NCI-H345 (cell line): ENCODE measurements at places on chromosomes 6 and 20.

GRCh38 chr6:1479095-1479494, 89.7 kb downstream of the FOXF2 start:
- DNase-seq, result no peak

DNA sequence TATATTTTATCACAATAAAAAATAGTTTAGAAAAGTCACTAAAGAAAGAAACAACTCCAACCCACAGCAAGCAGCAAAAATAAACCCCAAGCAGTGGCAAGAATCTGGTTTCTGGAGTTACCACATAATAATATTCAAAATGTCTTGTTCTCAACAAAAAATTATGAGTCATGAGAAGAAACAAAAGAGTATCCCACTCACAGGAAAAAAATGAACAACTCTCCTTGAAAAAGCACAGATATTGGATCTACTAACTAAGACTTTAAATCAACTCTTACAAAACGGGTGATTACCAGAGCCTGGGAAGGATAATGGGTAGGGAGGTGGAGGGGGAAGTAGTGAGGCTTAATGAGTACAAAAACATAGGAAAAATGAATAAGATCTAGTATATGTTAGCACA, 425.6 kb downstream of the PLCB1 start:
- no peak for DNase-seq

DNA sequence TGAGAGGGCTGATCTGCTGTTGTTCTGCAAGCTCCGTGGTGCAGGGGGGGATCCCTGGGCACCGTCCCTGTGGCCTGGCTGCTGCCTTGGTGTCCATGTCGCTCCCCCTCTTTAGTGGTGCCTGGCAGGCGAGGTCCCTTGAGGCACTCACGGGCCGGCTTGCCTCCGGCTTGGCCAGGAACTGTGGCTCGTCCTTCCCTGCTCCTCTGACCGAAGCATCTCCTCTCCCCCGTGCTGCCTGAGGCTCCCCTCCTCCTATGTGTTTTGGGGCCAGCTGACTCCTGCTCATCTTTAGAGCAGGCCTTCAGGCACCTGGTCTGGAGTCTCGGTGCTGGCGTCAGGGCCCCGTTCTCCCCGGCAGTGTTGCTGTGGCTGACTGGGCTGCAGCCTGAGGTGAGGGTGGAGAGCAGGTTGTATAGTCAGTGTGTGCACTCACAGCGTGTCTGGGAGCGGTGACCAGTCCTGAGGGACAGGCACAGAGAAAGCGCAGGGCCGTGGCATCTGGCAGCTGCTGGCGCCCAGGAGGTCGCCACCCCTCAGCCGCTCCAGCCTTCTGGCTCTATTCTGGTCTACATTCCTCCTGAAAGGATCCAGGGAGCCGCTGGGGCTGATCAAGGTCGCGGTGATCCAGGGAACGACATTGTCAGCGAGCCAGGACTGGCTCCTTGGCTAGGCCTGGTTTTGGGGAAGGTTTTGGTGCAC, 43.7 kb downstream of the PYGB start:
- no peak for DNase-seq

DNA sequence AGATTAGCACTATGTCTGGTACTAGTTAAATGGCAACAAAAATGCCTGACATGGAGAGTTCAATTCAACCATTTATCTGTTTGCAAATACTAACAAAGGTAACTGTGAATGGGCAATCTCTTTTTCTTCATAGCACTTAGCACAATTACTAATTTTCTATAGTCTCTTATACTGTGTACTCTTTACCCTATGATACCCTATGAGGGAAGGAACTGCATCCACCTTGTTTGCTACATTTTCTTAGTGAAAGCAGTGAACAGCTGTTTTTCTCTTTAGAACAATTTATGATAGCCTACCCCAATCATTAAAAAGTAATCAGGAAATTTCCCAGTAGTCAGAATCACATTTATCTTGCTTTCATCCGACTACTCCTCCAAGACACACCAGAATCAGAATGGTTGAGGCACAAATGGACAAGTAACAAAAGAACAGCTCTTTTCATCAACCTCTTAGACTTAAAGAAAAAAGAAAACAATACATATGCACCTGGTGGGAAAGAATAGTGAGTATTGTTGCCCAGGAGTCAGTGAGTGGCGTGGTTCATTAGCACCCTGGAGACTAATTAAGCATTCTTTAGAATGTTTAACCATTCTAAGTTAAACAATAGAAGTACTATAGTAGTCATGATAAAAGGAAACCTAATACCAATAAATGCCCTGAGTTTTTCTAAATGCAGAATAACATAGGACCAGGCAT, 16.7 kb downstream of the ZNF292 start:
- DNase-seq, result peak; percentile 3

GRCh38 chr6:36493319-36493718, 50.5 kb downstream of the KCTD20 start:
- no peak for DNase-seq

DNA sequence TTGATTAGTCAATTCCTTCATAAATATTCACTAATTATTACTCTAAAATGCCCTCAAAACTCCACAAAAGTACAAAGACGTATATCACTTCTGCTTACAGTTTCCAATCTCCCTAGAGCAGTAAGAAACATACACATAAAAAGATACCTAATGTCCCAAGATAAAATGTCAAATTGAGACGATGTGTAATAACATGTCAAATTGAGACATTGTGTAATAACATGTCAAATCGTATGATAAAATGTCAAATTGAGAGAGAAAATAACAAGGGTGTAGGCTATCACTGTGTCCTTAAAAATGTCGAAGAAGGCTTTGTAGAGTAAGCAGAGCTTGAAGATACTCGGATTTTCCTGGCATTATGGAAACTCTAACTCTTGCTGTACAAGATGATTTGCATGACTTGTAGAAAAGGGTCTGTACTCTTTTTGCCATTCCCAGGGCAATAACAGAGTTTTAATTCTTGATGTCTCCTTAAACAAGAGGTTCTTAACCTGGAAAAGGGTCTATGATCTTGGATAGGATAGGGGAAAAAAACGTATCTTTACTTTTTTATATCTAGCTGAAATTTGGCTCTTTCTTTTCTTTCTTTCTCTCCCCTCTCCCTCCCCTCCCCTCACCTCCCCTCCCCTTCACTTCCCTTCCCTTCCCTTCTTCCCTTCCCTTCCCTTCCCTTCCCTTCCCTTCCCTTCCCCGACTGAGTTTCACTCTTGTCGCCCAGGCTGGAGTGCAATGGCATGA, 67.7 kb upstream of the ADGRG6 start:
- no peak for DNase-seq

DNA sequence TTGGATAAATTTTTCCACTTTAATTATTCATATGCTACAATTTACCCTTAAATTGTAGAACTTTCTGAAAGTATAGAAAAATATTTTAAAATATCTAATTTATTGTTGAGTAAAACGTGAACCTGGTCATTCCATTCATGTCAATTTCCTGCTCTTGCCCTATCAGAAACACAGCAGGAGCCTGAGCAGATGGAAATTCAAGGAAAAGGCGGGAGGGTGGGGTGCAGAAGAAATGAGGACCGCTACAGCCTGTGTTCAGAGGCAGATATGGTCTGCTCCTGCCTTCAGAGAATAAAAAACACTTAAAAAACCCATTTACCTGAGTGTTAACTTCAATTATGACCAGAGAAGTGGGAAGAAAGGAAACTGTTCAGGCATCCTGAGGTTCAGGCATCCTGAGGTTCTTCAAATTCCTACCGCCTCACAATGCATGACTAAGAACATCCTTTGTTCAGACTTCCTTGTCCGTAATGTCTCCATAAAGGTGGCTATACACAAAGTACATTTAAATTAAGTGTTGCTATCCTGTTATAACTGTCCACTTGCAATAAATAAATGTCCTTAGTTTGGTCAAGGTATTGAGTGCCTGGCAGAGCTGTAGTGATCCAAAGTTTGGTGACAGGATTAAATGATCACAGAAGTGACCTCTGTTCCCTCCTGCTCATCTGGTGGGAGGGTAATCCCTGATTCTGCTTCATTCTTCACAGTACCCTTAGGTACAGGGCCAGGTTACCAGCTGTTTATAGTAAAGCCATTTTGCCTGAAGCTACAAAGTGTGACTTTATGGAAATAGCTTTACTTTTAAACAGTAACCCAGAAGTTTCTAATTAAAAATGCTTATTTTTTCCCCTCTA, 109.1 kb downstream of the MAN1A1 start:
- no peak for DNase-seq

DNA sequence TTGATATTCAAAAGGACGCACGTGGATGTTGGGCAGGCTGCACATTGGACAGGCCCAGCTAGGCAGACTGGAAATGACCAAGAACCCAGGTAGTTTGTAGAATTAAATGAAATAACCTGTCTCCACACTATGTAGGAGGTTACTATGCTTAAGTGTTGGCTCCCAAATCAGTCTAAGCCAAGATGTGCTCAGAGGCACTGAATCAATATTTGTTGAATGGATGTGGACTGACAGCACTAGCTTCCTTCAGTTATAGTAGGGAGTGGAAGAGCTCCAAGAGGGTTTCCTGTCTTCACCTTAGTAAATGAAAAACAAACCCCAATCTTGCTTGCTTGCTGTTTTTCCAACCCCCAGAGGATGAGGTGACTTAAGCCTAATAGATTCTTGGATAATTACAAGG, 180.5 kb downstream of the JARID2 start:
- no peak for DNase-seq

GRCh38 chr6:53428886-53429285, 80.1 kb upstream of the ELOVL5 start:
- no peak for DNase-seq

DNA sequence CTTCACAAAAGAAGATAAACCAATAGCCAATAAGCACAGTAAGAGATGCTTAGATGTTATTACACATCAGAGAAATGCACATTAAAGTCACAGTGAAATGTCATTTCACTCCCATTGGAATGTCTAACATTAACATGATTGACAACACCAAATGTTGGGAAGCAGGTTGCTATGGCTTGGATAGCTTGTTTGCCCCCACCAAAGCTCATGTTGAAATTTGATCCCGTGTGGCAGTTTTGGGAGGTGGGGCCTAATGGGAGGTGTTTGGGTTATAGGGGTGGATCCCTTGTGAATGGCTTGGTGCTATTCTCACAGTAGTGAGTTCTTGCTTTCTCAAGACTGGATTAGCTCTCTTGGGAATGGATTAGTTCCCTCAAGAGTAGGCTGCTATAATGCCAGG, 44.8 kb downstream of the MRAP2 start:
- no peak for DNase-seq

DNA sequence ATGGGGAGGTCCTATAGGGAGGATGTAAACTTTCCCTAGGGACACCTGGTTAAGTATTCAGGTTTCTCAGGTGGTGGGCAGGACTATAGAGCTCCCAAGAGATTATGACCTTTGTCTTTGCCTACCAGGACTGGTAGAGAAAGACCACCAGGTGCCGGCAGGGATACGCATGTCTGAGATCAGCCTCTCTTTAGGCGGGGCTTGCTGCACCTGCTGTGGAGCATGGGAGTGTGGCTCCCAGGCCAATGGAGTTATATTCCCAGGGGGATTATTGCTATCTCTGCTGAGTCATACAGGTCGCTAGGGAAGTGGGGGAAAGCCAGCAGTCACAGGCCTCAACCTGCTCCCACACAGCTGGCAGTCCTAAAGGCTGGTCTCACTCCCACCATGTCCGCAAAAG, 280.5 kb upstream of the MMS22L start:
- DNase-seq, result peak; percentile 14

- DNase-seq, result no peak
Observed at GRCh38 chr6:167136376-167136775, 13.5 kb downstream of the CCR6 start.

- no peak for DNase-seq
Observed at GRCh38 chr6:86825436-86825835, 111.9 kb upstream of the HTR1E start.

DNA sequence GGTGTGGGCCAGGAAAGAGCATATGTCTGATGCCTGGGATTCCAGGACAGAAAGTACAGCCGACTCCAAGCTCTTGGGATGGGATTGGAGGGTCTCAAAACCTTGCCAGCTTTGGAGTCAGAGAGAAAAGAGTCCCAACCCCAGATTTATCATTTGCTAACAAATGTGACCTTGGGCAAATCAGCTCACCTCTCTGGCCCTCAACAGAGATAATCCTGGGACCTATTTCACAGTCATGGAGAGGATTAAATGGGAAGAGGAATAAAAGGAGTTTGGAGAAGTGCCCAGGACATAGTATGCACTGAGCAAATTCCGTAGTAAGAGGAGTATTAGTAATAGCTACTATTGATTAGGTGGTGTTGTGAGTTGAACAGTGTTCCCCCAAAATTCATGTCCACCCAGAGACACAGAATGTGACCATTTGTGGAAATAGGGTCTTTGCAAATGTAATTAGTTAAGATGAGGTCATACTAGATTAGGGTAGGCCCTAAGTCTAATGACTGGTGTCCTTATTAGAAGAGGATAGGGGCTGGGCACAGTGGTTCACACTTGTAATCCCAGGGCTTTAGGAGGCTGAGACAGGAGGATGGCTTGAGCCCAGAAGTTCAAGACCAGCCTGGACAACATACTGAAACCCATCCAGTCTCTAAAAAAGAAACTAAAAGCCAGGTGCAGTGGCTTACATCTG, 17.1 kb downstream of the RIPOR3 start:
- DNase-seq, result no peak

GRCh38 chr20:35171753-35172433, at the start of gene PROCR:
Gene PROCR, plus strand, starts transcription at chr20:35172072. Its CDS starts 83 bp downstream, at chr20:35172155.
- DNase-seq, result no peak

DNA sequence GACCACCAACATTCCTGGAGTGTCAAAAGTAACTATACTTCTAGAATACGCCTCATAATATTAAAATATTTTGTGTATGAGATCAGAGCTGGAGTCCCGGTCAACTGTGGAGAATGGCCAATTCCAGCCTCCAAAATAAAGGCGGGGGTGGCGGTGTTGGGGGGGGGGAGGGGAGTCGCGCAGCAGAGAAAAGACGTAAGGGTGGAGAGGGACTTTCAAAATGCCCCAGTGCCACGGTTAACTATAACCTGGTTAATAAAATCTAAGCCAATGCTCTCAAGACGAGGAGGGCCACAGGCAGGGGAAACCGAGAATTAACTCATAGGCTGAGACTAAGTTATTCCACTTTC, 1.3 kb downstream of the NUP153 start:
- peak; percentile 23 for DNase-seq

GRCh38 chr6:131368198-131368911, 204.7 kb upstream of the ARG1 start:
- peak; percentile 29 for DNase-seq

- DNase-seq, result no peak
Observed at GRCh38 chr6:158567871-158568401, 8.0 kb downstream of the TMEM181 start.

GRCh38 chr6:3231247-3232016, 4.0 kb upstream of the TUBB2B start:
- peak; percentile 70 for DNase-seq
